MG63 (cell line): ENCODE measurements at places on chromosomes 1 and 21. TPM values are rescaled to one million over a fixed set of nuclear protein-coding genes. Genes with fewer than 3 reads are reported as not detected.

The ADGRB2 gene
- total RNA-seq, result 3.4 and 8.5 TPM in 2 replicates

The HSPA13 gene
- 16.0 and 19.2 TPM in 2 replicates for total RNA-seq

The EDARADD gene
- 0.10 TPM in 1 of 2 replicates, not detected in the other for total RNA-seq

The UBXN10 gene
- total RNA-seq, result not detected in 2 replicates

The C1orf87 gene
- not detected in 2 replicates for total RNA-seq

GRCh38 chr1:27886744-27887143 lies 14.4 kb downstream of the THEMIS2 start:
- no peak for DNase-seq

DNA sequence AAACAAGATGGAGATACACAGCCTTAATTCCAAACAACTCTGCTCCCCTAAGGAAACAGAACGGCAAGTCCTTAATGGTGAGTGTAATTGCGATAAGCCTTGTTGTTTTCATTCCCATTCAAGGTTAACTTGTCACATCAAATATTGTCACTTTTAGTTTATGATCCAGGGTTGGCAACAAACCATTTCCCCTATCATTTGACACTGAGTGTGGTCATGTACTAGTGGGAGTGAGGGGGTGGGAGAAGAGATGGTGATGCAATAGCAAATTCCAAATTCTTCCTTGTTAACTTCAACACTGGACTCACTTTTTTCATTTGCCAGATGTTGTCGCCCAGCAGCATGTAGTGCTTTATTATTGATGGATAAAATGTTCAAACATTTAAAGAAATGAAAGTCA lies 140.4 kb downstream of the ZNF326 start:
- no peak for DNase-seq

GRCh38 chr1:217494767-217495166 lies 136.1 kb downstream of the GPATCH2 start:
- no peak for DNase-seq

GRCh38 chr21:44653123-44653522 lies 1.3 kb downstream of the KRTAP12-4 start:
- DNase-seq, result no peak

DNA sequence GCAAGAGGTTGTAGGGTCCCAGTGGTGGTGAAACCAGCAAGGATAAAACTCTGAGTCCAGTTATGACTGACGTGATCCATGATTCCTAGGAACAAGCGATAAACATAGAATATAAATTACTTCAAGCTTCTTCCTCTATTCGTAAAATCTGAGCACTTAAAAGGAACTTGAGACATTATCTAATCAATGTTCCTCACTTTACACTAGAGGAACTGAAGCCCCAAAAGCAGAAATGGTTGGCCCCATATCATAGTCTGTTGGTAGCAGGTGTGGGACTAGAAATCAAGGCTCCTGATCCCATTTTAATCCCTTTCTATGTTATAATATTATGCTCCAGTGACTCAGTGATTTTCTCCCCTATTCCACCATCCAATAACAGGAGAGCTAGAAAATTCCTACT lies 21.9 kb upstream of the MNDA start:
- DNase-seq, result no peak
